ENCODE measurements at places on chromosomes 3 and 15.

DNA sequence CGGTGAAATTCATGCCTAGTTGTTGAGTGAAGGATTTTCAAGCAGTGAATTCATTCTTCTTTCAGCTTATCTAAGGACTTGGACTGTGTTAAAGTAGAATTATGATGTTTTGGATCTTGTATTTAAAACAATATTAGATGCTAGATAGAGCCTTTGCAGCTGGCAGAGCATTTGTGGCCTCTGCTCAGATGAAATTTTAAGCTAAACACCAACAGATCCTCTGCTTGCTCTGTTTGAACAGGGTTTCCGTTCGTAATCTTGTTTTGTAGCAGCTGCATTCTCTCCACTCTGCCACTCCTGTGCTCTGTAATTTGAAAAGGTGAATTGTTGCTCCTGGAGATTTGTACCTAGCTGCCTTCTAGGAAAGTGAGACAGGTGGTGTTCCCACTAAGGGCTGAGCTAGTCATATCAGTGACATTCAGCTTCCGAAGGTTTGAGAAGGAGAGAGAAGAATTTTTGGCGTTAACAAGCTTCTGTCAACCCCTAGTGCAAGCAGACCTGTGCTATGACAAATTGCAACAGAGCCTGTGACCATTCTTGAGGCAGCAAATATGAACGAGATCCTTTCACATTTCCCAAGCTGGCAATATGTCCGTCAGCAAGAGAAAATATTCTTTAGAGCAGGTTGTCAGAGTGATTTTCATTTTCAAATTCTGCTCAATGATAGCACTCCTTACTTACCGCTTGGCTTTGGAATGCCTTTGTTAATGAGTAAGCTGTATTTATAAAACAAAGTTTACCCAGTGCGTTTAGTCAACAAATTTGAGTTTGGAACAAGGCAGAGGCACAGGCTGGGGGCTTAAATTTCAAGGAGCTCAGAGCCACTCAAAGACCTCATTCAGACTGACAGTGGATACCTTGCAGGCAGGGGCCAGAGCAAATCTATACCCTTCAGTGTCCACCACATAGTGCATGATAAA, 5.3 kb downstream of the CHST2 start:
- no peak for DNase-seq

- no peak for DNase-seq
Observed at GRCh38 chr3:175059788-175060187, 200.7 kb downstream of the NAALADL2 start.

- no peak for DNase-seq
Observed at GRCh38 chr3:183108001-183108449, 8.7 kb upstream of the MCCC1 start.

GRCh38 chr3:141469720-141470119, 17.1 kb upstream of the RASA2 start:
- DNase-seq: no peak

GRCh38 chr3:181630853-181631252, 80.9 kb upstream of the SOX2 start:
- DNase-seq: no peak

GRCh38 chr3:61582846-61583245, 21.5 kb downstream of the PTPRG start:
- DNase-seq: no peak

DNA sequence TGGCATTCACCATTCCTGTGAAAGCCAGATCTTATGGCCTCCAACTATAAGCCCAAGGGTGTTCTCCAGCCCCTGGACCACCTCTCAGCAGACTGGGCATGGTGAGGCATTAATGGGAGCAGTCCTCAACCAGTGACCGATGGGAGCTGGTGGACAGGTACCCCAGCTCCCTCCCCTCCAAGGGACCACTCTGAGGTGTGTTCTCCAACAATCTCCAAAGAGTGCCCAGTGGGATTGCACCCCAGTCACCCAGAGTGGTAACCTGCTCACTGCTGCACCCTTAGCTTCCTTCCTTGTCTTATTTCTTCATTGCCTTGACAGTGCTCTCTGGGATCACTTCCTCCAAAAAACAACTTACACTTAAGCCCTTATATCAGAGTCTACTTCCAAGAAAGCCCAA, 8.2 kb upstream of the ITGA11 start:
- DNase-seq: no peak

GRCh38 chr3:158313338-158313927, 203.5 kb downstream of the RSRC1 start:
- DNase-seq: no peak

- no peak for DNase-seq
Observed at GRCh38 chr3:172277151-172277652, 171.1 kb downstream of the GHSR start.

DNA sequence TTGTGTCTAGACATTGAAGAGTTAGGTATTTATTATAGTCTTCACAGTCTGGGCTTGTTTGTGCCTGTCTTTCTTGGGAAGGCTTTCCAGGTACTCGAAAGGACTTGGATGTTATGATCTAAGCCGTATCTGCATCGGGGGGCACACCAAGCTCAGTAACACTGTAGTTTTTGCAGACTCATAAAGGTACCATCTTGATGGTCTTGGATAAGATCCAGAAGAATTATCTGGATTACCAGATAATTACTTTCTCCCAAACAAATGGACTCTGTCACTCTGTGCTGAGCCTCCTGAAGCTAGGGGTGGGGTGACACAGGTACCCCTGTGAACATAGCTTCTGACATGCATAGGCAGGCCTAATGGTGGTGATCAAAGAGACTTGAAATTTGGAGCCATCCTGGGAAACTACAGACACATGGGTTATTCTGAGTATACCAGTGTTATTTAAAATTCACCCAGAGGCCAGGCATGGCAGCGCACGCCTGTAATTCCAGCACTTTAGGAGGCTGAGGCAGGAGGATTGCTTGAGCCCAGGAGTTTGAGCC, 238.6 kb upstream of the TPM1 start:
- no peak for DNase-seq

GRCh38 chr15:64699751-64700388, 75.5 kb downstream of the RBPMS2 start:
- DNase-seq: no peak

- DNase-seq: no peak
Observed at GRCh38 chr3:190197346-190197763, 76.7 kb upstream of the P3H2 start.

GRCh38 chr15:85527895-85528294, 147.5 kb downstream of the AKAP13 start:
- no peak for DNase-seq

DNA sequence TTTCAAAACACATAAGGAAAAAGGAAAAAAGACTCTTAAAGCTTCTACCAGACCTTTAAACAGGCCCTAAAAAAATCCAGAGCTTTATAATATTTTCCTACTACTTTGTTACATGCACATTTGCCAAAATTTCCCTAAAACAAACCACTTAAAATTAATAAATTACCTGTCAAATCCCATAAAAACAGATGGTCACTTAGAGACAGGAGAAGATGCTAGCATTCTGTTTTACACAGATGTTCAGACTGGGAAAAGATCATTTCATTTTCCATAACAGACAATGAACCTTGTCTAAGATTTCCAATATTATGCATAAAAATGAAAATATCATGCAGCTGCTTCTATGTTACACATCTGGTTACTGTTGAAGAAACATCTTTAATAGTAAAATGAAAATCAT, 66.6 kb downstream of the SUCLG2 start:
- DNase-seq: no peak

DNA sequence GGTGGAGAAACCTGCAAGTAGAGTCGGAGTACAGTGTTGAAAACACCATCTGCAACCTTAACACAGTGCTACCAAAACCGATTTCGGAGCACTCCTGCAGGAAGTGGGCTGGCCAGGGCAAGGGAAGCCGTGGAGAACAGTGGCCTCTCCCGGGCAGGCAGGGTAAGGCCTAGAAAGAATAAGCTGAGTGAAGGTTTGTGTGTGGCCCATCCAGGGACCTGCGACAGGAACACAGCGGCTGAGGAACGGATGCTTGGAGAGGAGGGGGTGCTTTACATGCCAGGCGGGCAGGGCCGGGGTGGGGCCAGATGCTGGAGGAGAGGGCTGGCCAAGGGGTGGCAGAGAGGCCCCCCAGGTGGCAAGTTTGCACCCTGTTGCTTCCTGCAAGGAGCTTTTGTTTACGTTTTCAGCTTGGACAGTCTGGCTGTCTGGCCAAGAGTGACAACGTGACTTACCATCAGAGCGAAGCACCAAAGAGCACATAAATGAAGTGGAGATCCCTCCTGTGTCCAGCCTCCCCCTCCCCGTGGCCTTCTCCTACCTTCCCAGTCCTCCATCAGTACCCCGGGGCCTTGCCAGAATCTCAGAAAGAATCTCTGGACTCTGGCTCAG, 156.5 kb downstream of the PGPEP1L start:
- peak; percentile 50 for DNase-seq

GRCh38 chr3:131540821-131541220, 38.0 kb upstream of the MRPL3 start:
- DNase-seq: no peak
